Activated T-cell treated with anti-CD3 and anti-CD28 coated beads, Interleukin-2, amount 50 U/mL, for 72 hours (primary cell): ENCODE measurements at places on chromosomes 12 and 14.

DNA sequence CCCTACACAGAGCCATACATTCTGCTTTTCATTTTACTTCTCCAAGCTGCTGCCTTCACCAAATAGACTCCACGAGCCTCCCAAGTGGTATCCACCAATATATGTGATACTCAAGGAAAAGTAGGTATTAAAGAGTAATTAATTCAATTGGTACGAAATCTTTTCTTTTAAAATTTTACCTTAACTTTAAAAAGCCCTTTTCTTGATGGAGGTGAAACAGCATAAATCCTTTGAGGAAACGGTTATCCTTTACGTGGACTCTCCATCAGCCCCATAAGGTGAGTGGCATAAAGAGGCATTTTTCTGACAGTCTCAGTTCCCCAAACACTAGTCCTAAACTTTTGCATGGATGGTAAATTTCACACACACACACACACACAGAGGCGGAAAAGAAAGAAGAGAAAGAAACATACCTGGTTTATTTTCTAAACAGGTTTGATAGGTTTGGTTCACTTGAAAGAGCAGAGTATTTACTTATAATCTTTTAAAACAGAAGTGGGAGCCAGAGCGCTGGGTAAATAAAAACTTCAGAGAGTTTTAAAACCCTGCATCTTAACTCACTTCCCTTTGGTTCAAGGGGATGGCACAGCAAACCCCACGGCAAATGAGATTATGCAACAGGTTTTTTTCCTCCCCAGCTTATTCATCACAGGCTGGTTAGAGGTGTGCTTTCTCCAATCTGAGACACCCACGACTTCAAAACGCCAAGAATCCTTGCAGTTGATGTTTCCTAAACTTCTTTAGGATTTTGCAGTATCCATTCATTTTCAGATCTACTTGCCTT is 1.9 kb downstream of the DUSP16 start:
- DNase-seq, result peak; percentile 58

DNA sequence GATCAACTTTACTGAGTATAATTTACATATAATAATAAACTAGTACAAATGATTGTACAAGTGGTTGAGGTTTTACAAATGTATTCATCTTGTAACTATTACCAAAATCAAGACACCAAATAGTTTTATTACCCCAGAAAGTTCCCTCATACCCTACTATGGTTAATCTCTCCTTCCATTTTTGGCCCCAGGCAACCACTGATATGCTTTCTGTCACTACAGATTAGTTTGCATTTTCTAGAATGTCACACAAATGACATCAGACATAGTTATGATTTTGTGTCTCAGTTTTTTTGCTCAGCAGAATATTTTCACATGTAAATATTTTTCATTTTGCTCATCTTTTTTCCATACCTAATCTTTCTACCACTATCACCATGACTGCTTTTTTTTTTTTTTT is 49.1 kb downstream of the TMX1 start:
- DNase-seq, result no peak

GRCh38 chr12:75623631-75624154 is 112.3 kb upstream of the KRR1 start:
- DNase-seq, result no peak

- DNase-seq, result no peak
These were observed 91.0 kb downstream of the TTLL5 start for GRCh38 chr14:75752086-75752485.

- DNase-seq, result peak; percentile 34
These were observed 22.3 kb downstream of the PLEKHG3 start for GRCh38 chr14:64726585-64726890.

DNA sequence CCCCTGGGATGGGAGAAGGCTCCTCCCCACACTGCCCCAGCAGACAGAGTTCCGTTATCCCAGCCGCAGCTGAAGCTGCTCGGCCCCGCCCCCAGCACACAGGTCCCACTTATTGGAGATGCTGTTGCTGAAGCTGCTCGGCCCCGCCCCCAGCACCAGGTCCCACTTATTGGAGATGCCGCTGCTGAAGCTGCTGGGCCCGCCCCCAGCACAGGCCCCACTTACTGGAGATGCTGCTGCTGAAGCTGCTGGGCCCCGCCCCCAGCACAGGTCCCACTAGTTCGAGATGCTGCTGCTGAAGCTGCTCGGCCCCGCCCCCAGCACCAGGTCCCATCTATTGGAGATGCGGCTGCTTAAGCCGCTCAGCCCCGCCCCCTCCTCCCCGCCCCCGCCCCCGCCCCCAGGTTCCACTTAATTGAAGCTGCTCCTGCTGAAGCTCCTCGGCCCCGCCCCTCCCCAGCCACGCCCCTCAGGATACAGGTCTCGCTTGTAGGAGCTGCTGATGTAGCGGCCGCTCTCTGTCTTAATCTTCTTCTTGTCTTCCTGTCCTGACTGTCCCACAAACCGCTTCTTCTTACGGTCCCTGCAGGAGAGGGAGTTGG is 12.0 kb downstream of the CFAP73 start:
- peak; percentile 25 for DNase-seq

GRCh38 chr12:110453569-110454296 is 3.6 kb upstream of the ARPC3 start:
- DNase-seq, result no peak

DNA sequence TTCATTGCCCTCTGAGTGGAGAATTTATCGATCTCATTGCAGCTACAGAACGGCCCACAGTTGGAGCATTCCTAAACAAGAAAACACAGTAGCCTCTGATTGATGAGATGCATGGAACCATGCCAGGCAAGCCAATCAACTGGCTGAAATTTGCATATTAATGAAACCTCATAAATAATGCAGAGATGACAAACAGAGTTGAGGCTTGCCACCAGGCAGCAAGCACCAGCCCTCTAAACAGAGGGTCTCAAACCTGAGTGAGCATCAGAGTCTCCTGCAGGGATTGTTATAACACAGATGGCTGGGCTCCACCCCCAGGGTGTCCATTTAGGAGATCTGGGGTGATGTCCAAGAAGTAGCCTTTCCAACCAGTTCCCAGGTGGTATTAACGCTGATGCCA is 60.9 kb upstream of the CMKLR1 start:
- no peak for DNase-seq

- no peak for DNase-seq
These were observed 86.7 kb downstream of the CHGA start for GRCh38 chr14:93009471-93010129.

DNA sequence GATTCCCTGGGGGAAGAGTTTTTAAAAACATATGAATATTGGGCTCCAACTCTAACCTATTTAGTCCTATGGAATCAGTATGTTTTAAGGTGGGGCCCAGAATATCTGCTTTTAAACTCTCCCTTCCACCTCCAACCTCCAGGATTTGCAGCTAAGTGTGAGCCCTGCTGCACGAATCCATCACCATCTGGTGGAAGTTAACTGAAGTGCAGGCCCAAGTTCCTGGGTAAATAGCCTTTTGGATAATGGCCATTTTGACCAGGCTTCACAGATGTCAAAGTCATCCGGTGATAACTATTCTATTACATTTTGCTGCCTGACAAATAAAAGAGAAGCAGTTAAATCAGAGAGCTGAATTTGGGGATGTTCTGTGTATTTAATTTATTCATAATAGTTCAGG is 58.1 kb upstream of the RMST start:
- DNase-seq, result peak; percentile 22

GRCh38 chr14:28461389-28461788 is 305.2 kb upstream of the FOXG1 start:
- no peak for DNase-seq

DNA sequence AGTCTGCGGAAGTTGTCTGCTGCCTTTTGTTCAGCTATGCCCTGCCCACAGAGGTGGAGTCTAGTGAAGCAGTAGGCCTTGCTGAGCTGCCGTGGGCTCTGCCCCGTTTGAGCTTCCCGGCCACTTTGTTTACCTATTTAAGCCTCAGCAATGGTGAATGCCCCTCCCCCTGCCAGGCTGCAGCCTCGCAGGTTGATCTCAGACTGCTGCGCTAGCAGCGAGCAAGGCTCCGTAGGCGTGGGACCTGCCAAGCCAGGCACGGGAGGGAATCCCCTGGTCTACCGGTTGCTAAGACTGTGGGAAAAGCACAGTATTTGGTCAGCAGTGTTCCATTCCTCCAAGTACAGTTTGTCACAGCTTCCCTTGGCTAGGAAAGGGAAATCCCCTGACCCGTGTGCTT is 143.6 kb downstream of the DYRK2 start:
- DNase-seq, result no peak

- DNase-seq, result no peak
These were observed 48.2 kb upstream of the DYNC1H1 start for GRCh38 chr14:101915871-101916815.

DNA sequence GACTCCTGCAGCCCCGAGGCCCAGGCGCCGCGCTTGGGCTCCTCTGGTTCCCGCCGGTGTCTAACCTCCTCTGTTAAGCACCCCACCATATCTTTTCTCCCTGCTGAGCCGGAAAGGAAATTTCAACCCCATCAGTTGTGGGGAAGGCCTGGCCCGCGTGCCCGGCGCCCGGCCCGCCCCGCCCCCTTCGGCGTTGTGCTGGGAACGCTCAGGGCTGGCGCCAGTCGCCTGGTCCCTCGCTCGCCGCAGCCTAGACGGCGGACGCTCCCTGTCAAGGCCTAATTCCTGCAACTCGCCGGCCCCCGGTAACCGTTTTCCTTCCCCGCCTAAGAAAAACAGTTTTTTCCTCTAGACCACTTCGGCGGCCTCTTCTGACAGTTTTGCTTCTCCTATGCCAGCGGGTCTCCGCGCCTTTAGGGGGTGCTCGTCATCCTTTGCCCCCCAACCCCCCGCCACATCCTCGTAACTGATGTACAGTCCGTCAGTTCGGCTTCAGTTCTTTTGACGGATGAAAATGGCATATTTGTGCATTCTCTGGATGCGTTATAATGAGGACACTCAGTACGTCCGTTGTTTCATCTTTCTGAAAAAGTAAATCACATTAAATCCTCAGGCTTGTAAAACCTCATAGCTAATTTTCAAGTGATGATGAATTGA is 506 bp upstream of the NAP1L1 start:
- DNase-seq, result no peak

DNA sequence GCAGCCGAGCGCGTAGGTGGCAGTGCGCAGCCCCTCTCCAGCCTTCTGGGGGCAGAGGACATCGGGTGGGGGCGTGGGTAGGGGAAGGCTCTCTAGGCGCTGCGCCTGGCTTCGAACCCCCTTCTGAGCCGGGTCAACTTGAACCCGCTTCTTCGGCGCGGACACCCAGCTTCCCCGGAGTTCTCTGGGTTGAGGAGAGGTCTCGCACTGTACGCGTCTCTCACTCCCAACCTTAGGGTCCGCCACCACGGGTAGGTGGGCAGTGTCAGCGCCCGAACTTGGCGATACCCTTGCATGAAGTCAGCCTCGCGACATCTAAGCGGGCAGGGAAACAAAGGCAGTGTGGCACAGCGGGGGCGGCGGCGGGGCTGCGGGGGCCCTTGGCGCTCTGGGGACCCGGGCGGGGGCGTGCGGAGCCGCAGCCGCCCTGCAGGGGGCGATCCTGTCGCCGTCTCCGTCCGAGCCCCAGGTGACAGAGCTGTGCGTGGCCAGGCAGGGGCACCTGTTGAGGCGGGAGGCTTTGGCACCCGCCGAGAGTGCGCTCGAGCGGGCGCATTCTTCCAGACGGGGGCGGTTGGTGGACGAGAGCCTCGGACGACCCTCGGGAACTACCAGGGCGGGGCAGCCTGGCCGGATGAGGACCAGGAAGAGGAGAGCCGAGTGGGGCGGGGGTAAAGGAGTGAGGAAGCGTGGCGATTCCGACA is 1.1 kb downstream of the GALNT16 start:
- peak; percentile 73 for DNase-seq

GRCh38 chr14:29016050-29016900 is 249.7 kb downstream of the FOXG1 start:
- peak; percentile 2 for DNase-seq

GRCh38 chr14:95307402-95308041 is 12.2 kb downstream of the CLMN start:
- DNase-seq, result no peak

- no peak for DNase-seq
These were observed 11.3 kb downstream of the MEG3 start for GRCh38 chr14:100836941-100837804.

GRCh38 chr12:70365398-70365647 is 767 bp upstream of the KCNMB4 start:
- DNase-seq, result no peak

DNA sequence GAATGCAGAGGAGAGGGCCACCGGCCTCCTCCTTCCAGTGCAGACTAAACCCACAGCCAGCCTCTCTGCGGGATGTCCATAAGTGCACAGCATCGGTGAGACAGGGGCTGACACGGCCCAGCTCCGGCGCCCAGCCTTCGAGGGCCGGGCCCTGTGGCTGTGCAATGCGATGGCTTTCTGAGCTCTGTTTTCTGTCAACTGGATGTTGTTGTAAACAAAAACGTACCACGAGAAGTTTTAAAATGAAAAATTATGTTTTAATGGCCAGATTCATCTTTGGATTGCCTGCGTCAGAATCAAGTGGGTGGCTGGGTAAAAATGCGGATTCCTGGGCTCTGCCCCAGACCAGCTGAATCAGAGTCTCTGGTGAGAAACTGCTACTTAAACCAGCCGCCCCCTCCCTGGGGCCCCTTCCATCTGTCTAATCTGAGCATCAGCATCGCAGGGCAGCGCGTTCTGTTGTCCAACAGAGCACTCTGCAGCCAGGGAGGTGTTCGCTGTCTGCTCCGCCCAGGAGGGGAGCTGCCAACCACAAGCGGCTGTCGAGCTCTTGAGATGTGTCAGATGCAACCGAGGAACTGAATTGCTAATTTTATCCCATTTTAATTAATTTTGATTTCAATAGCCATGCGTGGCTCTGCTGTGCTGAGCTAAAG is 133.4 kb downstream of the RFLNA start:
- no peak for DNase-seq

- no peak for DNase-seq
These were observed 49.3 kb downstream of the TRPV4 start for GRCh38 chr12:109783965-109784244.

GRCh38 chr12:88469154-88469553 is 111.1 kb downstream of the KITLG start:
- DNase-seq, result no peak

GRCh38 chr12:109418848-109419480 is 58.1 kb downstream of the KCTD10 start:
- DNase-seq, result no peak

DNA sequence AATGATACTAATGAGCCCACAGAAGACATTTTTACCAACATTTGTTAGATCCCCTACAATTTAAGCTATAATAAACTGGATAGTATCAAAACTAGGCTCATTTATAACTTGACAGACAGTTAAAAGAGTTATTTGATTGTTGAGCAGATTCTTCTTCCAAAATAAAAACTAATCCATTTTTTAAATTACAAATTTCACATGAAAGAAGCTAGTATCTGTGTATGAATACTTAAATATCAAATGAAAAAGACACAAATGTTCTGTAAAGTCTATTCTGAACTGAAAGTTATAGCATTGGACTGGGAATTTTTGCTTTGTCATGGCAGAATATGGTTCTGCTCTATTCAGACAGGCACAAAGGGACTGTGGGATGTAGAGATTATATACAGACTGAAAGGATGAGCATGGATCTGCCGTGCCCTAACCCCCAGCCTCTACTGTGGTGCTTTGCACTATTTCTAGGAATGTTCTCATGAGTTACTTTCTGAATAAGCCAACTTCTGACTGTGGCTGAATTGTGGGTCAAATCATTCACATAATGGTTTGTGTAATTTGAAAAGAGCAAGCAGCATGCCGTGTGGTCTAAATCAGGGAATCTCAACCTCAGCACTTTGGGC is 352.7 kb downstream of the KCNH5 start:
- no peak for DNase-seq
